ENCODE measurements at places on chromosomes 11 and 22.

GRCh38 chr11:5258543-5259262 lies 4.1 kb upstream of the HBG2 start:
- DNase-seq = no peak
- H3K27me3 ChIP-seq = no peaks in the 10 kb centered on the region
- no peaks in the 10 kb centered on the region for H3K4me1 ChIP-seq
- H3K36me3 ChIP-seq = no peaks in the 10 kb centered on the region

GRCh38 chr22:19840059-19840458 lies 14.6 kb downstream of the GNB1L start:
- H3K4me3 ChIP-seq = no peak overlapping the region
- peaks cover 9% of the 10 kb centered on the region for H3K4me1 ChIP-seq
- H3K27me3 ChIP-seq = no peaks in the 10 kb centered on the region
- DNase-seq = no peak
- no peaks in the 10 kb centered on the region for H3K36me3 ChIP-seq
- no peak overlapping the region for H3K27ac ChIP-seq

DNA sequence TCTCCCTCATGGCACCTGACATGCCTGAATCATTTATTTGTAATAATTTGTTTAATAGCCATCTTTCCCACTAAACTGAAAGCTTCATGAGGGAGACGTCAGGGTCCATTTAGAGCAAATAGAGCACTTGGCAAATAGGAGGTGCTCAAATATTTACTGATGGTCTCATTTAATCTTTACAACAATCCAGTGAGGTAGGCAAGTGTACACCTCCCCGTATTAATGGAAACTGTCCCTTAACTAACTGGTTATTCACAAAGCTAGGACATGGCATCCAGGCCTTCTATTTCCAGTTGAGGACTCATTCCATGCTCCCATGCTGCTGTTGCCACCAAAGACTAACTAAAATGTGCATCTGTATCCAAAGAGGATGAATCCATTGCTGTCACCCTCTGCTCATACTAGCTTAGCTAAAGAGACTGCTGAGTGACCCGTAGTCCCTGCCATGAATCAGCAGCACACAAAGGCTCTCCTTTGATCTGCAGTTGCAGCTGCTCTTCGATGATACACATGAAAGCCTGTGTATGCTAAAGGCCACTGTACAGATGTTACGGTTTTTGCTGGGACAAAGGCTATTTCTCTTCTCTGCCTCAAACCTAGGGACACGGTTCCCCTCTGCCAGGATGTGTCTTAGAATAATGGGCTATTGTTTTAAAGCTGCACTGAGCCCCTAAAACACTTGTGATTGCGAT lies 82.6 kb downstream of the RAB30 start:
- H3K4me3 ChIP-seq = no peak overlapping the region
- no peaks in the 10 kb centered on the region for H3K27me3 ChIP-seq
- DNase-seq = no peak
- H3K27ac ChIP-seq = no peak overlapping the region
- no peaks in the 10 kb centered on the region for H3K36me3 ChIP-seq

DNA sequence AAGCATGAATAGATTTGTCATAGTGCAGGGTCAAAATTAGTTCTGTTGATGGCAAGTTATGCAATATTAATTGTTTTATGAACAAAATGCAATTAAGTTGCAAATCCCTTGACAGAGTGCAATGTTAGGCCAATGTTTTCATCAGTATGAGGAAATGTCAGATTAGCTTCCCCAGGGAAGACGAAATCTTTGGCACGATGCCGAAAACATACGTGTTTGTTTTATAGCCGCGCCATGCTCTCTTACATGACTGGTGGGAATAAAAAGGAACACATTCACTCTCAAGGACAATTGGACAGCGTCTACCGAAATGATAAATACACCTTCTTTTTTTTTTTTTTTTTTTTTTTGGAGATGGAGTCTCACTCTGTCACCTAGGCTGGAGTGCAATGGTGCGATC lies 27.0 kb downstream of the MFNG start:
- H3K27me3 ChIP-seq = no peaks in the 10 kb centered on the region
- H3K36me3 ChIP-seq = no peaks in the 10 kb centered on the region
- no peak overlapping the region for H3K4me3 ChIP-seq
- no peak overlapping the region for H3K27ac ChIP-seq
- peak; percentile 51 for DNase-seq

- H3K4me3 ChIP-seq = no peak overlapping the region
- DNase-seq = no peak
- peaks cover 15% of the 10 kb centered on the region for H3K4me1 ChIP-seq
- no peak overlapping the region for H3K27ac ChIP-seq
Observed at GRCh38 chr11:95363164-95363563, 132.2 kb upstream of the SESN3 start.

- no peaks in the 10 kb centered on the region for H3K27me3 ChIP-seq
- no peak overlapping the region for H3K4me3 ChIP-seq
- DNase-seq = no peak
- no peaks in the 10 kb centered on the region for H3K36me3 ChIP-seq
Observed at GRCh38 chr11:111426617-111427016, 47.5 kb upstream of the POU2AF1 start.

DNA sequence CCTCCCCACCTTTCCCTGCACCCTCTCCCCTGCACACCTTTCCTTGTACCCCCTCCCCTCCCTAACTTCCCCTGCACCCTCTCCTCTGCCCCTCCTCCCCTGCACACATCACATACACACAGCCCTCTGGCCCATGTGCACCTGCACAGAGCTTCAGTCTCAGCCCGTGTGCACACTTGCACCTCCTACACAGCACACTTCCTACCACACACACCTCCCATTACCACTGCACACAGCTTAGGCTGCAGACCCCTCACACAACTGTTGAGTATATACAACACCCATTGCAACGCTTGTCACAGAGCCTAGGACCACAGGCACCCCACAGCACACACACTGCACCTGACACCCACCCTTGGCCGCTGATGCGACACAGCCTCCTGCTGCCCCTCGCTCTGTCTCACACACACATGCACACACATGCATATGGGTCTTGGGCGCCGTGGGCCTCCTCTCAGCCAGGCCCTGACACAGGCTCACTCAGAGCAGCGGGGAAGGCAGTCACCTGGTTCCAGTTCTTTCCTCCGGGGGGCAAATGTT lies 411 bp downstream of the SIGIRR start:
- no peak overlapping the region for H3K4me3 ChIP-seq
- H3K4me1 ChIP-seq = peaks cover 39% of the 10 kb centered on the region
- no peaks in the 10 kb centered on the region for H3K36me3 ChIP-seq
- DNase-seq = no peak
- H3K27ac ChIP-seq = peak overlapping the region; percentile 1
- H3K27me3 ChIP-seq = no peaks in the 10 kb centered on the region

- H3K4me1 ChIP-seq = no peaks in the 10 kb centered on the region
- no peak overlapping the region for H3K27ac ChIP-seq
- no peaks in the 10 kb centered on the region for H3K36me3 ChIP-seq
Observed at GRCh38 chr11:90747057-90747456, 524.2 kb upstream of the CHORDC1 start.

GRCh38 chr22:43262990-43263644 lies 76.2 kb upstream of the TTLL12 start:
- no peaks in the 10 kb centered on the region for H3K36me3 ChIP-seq
- H3K4me3 ChIP-seq = no peak overlapping the region
- H3K4me1 ChIP-seq = peaks cover 13% of the 10 kb centered on the region
- H3K27me3 ChIP-seq = no peaks in the 10 kb centered on the region
- peak; percentile 18 for DNase-seq

- H3K36me3 ChIP-seq = no peaks in the 10 kb centered on the region
- H3K27ac ChIP-seq = no peak overlapping the region
- no peak for DNase-seq
- peaks cover 16% of the 10 kb centered on the region for H3K4me1 ChIP-seq
Observed at GRCh38 chr11:36379653-36380052, 83.6 kb downstream of the PRR5L start.

GRCh38 chr11:65978391-65979238 lies 17.1 kb downstream of the SART1 start:
- DNase-seq = no peak
- H3K4me1 ChIP-seq = no peaks in the 10 kb centered on the region
- no peaks in the 10 kb centered on the region for H3K27me3 ChIP-seq
- H3K36me3 ChIP-seq = peaks cover 12% of the 10 kb centered on the region
- no peak overlapping the region for H3K27ac ChIP-seq

- H3K27ac ChIP-seq = no peak overlapping the region
- no peaks in the 10 kb centered on the region for H3K4me1 ChIP-seq
- no peaks in the 10 kb centered on the region for H3K36me3 ChIP-seq
- no peak overlapping the region for H3K4me3 ChIP-seq
- no peak for DNase-seq
- H3K27me3 ChIP-seq = no peaks in the 10 kb centered on the region
Observed at GRCh38 chr11:77381729-77382665, 80.5 kb upstream of the GDPD4 start.

GRCh38 chr11:12121517-12121916 lies 11.1 kb downstream of the MICAL2 start:
- H3K27me3 ChIP-seq = no peaks in the 10 kb centered on the region
- no peak for DNase-seq
- H3K27ac ChIP-seq = no peak overlapping the region
- peaks cover 23% of the 10 kb centered on the region for H3K4me1 ChIP-seq
- H3K4me3 ChIP-seq = no peak overlapping the region

- H3K27me3 ChIP-seq = peaks cover 13% of the 10 kb centered on the region
- no peak for DNase-seq
- H3K4me1 ChIP-seq = peaks cover 9% of the 10 kb centered on the region
- H3K27ac ChIP-seq = no peak overlapping the region
- H3K4me3 ChIP-seq = no peak overlapping the region
Observed at GRCh38 chr11:3200388-3201111, 18.1 kb downstream of the MRGPRG start.

DNA sequence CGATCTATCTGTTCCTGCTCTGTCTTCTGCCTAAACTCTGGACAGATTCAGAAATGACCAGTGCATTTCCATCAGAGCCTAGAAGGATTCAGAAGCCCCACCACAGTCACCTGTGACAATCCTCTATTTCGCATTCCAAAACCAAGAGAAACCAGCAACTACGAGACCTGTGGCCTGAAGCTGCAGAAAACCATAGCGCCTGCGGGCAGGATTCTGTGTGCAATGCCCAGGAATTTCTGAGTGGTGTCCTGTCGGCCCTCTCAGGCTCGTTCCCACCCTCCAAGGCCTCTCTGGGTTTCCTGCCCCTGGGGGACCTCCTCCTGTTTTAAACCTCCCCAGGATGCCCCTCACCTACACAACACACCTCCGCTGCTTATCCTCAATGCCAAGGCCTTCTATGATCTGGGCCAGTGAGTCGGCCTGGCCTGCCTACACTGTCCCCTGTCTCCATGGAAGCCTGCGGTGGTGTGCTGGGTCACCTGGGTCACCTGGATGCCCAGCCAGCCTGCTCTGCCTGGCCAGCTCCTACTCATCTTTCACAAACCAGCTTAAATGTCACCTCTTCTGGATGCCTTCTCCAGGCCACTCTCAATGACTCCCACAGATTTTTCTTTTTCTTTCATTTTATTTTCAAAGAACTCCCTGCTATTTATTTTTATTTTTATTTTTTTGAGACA lies 198.3 kb downstream of the CEP164 start:
- no peak for DNase-seq
- H3K36me3 ChIP-seq = no peaks in the 10 kb centered on the region
- H3K27me3 ChIP-seq = no peaks in the 10 kb centered on the region

- H3K27me3 ChIP-seq = no peaks in the 10 kb centered on the region
- DNase-seq = no peak
- H3K27ac ChIP-seq = no peak overlapping the region
- H3K4me1 ChIP-seq = no peaks in the 10 kb centered on the region
Observed at GRCh38 chr11:67250059-67251043, 15.9 kb upstream of the GRK2 start.

GRCh38 chr11:61908730-61909316 lies 8.5 kb downstream of the RAB3IL1 start:
- no peaks in the 10 kb centered on the region for H3K27me3 ChIP-seq
- no peak overlapping the region for H3K4me3 ChIP-seq
- DNase-seq = no peak
- no peaks in the 10 kb centered on the region for H3K36me3 ChIP-seq
- H3K27ac ChIP-seq = no peak overlapping the region

DNA sequence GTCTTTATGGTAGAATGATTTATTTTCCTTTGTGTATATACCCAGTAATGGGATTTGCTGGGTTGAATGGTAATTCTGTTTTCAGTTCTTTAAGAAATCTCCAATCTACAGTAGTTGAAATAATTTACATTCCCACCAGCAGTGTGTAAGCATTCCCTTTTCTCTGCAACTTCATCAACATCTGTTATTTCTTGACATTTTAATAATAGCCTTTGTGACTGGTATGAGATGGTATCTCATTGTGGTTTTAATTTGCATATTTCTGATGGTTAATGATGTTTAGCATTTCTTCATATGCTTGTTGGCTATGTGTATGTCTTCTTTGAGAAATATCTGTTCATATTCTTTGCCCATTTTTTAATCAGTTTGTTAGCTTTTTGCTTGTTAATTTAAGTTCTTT lies 901.2 kb downstream of the METTL15 start:
- no peaks in the 10 kb centered on the region for H3K36me3 ChIP-seq
- H3K27ac ChIP-seq = no peak overlapping the region
- H3K27me3 ChIP-seq = no peaks in the 10 kb centered on the region
- no peak overlapping the region for H3K4me3 ChIP-seq
- DNase-seq = no peak
- no peaks in the 10 kb centered on the region for H3K4me1 ChIP-seq

DNA sequence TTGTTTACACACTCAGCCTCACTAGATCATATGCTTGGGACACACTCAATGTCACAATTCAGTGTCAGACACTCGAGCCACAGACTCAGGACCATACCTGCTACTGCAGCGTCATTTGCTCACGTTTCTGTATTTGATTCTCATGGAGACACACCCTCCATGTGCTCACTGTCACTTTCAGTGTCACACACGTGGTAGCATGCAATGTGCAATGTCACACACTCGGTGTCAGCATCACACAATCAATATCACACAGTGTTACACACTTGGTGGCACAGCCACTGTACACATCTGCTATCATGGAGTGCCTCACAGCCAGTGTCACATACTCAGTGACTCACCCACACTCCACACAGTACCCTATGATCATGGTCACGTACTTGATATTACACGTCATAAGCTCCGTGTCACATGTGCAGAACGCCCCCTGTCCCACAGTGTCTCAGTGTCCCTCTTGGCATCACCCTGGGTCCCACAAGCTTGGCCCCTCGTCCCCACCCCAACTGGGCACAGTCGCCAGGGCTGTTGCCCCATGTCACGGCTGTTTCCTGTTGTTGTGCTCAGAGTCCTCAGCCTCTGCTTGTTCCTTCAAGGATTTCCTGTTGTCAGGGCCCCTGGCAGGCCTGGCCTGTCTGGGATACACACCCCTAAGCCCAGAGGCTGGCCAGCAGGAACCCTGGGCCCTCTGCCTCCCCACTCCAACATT lies 49.6 kb downstream of the PDE2A start:
- H3K36me3 ChIP-seq = no peaks in the 10 kb centered on the region
- no peak for DNase-seq
- no peaks in the 10 kb centered on the region for H3K27me3 ChIP-seq
- no peak overlapping the region for H3K4me3 ChIP-seq
- H3K27ac ChIP-seq = no peak overlapping the region

All from body of pancreas (tissue), 4 donors.